ENCODE measurements at places on chromosomes 7 and 10.
A peak's percentile ranks its signal among the peaks of the same experiment; 100 is the strongest.

DNA sequence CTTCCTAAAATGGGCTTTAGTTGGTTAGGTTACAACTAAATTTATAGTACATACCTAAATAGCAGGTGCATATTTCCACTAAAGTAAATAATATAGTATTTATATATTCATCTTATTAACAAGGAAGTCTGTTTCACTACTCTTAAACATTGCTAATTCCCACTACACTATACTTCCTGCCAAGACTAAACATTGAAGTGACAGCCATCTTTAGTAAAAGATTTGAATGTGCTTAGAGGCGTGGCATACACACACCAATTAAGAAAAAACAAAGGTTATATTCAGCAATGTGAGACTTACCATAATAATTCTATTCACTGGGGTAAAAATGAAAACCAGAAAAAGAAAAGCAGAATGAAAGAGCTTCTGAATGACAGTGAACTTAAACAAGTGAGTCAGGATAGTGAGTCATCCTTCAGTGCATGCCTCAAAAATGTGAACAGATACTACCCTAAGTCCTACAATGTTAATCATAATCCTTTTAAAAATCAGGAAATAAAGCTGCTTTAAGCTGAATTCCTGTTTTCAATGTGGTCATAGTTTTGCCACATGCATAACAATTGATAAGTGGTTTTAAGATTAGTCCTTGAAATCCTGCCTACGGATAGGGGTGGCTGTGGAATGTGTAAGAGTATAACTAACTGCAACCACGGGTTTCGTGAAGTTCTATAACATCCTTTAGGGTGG, 59.4 kb downstream of the USP6NL start:
- DNase-seq: no peak

- DNase-seq: no peak
Observed at GRCh38 chr10:69734797-69735468, 66.8 kb upstream of the COL13A1 start.

DNA sequence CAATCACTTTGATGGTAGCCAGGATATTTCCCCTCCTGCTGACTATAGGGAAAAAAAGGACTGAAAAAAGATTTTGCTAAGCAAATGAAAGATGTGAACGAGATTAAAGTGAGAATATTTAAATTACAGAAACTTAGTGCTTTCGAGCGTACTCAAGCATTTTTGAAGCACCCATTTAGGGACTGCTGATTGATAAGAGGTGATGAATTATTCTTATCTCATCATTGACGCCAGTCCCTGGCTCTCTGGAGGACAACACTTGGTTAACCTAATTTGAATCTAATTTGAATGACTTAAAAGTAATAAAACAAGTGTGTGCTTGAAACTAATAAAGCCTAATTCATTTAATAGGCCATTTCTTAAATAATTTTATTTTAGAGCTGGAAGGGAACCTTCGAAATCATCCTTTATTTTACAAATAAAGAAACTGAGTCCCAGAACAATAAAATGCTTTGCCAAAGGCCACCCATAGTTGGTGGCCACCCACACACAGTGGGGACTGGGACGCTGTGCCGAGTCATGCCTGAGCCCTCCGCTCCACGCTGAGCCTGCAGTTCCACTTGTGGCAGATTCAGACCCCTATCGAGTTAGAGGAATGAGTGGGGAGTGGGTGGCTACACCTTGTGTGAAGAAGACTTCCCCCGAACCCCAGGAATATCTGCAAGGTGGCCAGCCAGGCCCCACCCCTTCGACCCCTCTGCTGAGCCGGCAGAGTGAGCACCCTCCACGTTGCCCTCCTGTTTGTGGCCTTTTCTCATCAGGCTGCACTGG, 61.1 kb upstream of the SAMD8 start:
- no peak for DNase-seq

- DNase-seq: no peak
Observed at GRCh38 chr7:68748934-68749900, 849.1 kb upstream of the AUTS2 start.

DNA sequence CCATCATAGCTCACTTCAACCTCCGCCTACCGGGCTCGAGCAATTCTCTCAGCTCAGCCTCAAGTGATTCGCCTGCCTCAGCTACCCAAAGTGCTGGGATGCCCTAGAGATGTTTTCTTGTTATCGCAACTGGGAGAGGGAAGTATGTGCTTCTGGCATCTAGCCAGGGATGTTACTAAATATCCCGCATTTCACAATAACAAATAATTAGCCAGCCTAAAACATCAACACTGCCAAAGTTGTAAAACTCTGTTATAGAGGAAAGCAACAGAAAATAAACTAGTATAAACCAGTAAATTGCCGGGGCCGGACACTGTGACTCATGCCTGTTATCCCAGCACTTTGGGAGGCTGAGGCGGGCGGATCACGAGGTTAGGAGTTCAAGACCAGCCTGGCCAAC, 7.2 kb downstream of the INA start:
- no peak for DNase-seq

GRCh38 chr10:59575269-59575668, 134.4 kb downstream of the SLC16A9 start:
- DNase-seq: no peak

DNA sequence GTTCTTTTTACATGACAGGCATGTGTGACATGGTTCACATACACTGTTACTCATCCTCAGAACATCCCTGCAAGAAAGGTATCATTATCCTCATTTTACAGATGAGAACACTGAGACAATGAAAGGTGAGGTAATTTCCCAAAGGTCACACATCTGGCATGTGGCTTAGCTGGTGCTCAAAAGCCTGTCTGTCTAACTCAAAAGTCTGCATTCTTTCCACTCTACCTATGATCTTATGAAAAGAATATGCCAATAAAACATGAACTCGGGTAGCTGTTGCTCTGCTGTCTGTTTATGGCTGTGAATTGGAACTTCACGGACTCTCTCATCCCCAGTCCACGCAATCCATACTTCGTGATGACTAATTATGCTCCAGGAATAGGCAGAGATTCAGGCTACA, 79.0 kb upstream of the ODAD2 start:
- no peak for DNase-seq

- DNase-seq: peak; percentile 85
Observed at GRCh38 chr10:14751921-14752320, 22.8 kb downstream of the FAM107B start.

DNA sequence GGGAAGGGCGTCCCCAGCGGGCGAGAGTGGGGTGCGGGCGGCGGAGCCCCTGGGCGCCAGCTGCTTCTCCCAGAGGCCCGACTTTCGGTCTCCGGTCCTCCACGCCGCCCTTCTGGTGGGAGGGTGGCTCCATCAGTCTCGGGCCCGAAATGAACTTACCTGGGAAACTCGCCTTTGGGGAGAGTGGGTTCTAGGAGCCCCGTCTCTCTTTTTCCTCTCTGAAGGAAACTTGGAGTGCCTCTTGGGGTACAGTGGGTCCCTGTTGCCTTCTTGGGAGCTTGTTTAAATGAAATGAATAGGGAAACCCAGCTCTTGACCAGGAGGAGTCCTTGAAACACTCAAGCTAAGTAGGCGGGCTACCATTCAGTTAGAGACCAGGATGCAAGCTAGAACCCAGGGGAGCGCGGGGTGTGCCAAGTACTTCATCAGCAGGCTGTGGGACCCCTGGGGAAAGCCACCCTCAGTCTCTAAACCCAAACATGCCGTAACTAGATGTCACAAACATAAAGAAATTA, 1.3 kb downstream of the SLC26A4 start:
- DNase-seq: no peak

DNA sequence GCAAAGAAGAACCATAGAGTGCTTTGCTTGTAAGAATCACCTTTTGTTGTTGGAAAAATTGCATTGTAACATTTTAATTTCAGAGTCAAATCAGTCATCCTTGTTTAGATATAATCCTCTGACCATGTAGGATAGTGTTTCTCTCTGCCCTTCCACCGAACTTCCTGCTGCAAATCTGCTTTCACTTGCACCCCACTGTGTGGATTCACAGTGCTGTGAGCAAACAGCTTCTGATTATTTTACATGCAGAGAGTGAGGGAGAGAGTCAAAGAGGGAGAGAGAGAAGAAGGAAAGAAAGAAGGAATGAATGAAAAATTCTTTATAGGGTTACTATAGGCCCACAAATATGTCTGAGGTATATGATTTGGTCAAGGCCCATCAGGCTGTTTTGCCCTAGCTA, 30.0 kb upstream of the SEM1 start:
- DNase-seq: no peak

DNA sequence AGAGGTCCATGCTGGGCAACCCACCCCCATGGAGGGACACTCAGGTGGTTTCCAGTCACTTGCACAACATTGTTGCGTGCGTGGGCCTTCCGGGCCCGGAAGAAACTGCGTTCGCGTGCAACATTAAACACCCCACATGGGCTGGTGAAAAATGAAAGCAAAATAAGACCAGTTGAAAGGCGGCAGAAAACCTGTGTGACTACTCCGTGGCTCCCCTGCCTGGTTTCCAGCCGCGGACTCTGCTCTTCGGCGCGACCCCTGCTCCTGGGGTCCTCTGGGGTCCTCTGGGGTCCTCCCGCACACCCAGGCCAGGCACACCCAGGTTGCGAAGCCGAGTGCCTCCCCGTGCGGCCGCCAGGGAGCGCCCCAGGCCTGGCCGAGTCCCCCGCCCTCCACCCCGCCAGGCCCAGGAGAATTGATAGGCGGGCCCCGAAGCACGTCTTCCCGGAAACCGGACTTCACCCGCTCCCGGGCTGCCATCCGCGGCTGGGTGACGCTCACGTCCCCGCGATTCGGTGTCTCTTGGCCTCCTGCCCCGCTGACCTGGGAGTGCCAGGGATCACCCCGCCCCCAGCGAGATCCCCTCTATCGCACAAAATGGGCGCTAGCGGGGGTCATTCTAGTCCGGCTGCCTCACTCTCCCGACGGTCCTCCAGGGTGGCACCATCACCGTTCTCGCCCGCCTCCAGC, 1.9 kb upstream of the SH2D4B start:
- DNase-seq: peak; percentile 84

DNA sequence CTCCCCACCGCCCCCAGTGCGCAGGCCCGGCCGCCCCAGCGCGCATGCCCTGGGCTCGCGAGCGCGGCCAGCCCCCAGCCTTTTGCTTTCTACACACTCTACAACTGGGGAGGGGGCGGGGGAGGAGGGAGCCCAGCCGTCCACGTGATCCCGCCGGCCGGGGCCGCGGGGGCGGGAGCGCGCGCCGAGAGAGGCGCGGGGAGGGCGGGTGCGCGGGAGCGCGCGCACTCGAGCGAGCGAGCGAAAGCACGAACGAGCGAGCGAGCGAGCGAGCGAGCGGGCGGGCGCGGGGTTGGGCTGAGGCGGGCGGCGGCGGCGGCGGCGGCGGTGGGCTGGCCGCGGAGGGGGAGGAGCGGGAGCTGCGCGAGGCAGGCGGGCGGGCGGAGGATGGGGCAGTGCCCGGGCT, at the start of gene AUTS2:
Gene AUTS2 (plus strand): TSS at position 395 of the 406 bp plus-strand sequence. CDS start 1,179 bp downstream, outside the sequence.
- peak; percentile 91 for DNase-seq

GRCh38 chr7:64602518-64602917, 39.6 kb upstream of the ZNF680 start:
- no peak for DNase-seq

- no peak for DNase-seq
Observed at GRCh38 chr10:88315755-88316154, 267.4 kb downstream of the RNLS start.

DNA sequence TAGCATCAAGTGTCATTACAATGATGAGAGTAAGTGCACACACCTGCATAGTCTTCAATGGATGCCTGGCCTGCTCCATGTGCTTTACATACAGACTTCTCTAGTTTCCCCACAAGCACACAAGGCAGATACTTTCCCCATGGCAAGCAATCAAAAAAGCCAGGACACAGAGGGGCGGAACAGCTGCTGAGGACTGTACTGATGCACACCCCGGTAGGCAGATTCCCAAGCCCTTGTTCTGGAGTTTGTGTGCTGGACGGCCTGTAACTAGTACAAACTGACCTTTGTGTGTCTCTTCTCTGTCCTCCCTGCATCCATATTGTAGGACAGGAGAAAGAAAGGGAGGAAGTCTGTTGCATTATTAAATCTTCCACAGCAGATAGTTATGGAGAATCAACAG, 25.8 kb downstream of the UBE2D4 start:
- no peak for DNase-seq

GRCh38 chr7:92678291-92678920, 88.2 kb upstream of the FAM133B start:
- DNase-seq: no peak

DNA sequence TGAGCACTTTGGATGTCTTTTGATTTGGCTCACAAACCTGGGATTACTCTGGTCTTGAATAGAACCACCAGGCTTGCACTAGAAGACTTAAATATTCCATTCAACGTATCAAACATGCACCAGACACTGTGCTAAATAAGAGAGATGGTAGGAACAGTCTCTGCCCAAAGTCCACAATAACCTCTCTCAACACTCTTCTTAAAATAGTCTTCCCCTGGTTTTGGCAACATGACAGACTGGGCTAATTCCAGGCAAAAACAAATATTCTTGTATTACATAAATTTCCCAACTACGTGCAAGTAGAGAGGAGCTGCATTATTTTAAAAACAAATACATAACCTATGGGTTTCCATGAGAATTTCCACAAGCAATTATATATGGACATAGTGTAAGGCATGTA, 64.8 kb upstream of the PAPSS2 start:
- no peak for DNase-seq

DNA sequence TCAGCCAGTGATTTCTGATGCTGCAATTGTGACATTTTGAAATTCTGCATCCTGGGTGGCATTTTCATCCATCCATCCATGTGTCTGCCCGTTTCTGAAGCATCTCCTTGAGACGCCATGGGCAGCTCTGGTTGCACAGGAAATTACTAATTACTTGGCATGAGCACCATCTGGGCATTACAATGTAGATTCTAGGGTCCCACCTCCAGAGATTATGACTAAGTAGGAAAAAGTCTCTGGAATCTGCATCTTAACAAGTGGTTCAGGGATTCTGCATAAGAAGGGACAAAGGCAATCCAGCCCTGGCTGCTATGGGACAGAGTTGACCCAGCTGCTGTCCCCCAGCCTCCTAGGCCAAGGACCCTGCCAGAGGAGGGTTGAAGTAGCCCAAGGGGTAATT, 65.3 kb downstream of the CUZD1 start:
- no peak for DNase-seq

GRCh38 chr7:158353606-158354570, 233.7 kb downstream of the PTPRN2 start:
- no peak for DNase-seq

GRCh38 chr7:41994036-41994745, 242.8 kb downstream of the GLI3 start:
- DNase-seq: no peak

Data from Right ventricle myocardium superior (tissue), 1 donor.